Posterior cingulate gyrus (tissue), 11 donors: ENCODE measurements at places on chromosomes 11 and 22.

GRCh38 chr11:58965246-58965985 is 26.1 kb downstream of the GLYATL1 start:
- no peak for DNase-seq

- DNase-seq = no peak
These were observed 3.8 kb downstream of the RSPH14 start for GRCh38 chr22:23137905-23138561.

- DNase-seq = no peak
These were observed 56.7 kb upstream of the RAB38 start for GRCh38 chr11:88231894-88232482.

DNA sequence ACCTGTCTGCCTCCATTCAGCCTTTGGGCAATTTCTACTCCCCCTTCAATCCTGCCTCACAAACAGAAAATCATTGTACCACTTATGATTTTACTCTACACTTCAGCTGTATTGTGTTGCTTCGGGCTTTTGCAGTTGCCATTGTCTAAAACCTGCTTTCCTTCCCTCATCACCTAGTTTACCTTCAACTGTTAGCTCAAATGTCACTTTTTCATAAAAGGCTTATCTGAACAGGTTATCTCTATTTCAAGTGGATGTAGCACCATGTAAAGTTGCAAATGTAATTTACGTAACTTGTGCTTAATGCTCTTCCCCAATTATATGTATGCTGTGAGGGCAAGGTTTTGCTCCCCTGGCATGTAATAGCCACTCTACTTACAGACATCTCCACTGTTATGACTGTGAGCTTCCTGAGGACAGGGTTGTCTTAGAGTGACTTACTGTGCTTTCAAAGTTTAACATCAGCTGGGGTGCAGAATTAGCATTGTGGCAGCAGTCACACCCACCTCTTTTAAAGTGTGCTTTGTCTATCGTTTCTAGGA is 5.4 kb downstream of the RPS25 start:
- no peak for DNase-seq

DNA sequence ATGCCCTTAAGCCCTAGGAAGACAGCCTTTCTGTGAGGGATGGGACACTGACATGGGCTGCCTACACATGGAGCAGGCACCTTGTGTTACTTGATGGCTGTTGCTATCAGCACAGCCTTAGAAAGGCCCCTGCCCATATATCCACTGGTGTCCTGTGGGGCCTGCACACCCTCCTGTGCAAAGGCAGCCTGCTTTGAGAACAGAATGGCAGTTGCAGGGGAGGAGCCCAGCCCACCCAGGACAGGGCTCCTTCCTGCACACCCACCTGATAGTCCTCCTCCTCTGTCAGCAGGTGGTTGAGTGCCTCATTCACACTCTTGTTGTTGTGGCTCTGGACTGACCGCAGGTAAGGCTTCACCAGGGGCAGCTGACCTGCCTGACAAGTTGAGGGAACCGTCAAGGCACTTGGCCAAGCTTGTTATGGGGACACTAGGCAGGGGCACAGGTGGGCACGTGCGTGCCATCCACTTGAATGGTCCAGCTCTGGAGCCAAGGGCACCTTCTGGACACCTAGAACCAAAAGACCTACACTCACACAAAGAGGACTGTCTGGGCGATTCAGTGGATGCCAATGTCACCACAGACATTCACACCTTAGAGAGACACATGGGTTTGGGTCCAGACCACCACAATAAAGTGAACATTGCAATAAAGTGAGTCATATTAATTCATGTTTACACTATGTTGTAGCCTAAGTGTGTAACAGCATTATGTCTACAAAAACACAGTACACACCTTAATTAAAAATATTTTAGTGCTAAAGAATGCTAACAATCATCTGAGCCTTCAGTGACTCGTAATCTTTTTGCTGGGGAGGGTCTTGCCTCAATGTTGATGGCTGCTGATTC is 9.4 kb upstream of the SLC25A1 start:
- DNase-seq = no peak

DNA sequence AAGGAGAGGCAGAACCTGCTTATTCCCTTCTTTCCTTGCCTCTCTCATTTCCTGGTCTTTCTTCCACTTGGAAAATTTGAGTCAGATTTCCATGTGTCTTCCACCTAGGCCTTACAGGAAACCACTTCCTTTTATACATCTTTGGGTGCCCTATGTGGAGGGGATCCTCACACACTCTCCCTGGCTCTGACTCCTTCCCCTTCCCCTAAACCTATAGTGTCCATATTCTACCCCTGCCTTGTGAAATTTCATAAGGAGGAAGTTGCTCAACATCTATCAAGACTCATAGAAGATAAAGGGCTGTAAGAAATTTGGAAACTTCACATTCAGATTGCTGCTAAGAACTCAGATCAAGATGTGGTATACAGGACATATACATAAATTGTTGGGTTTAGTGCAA is 20.4 kb downstream of the TUG1 start:
- DNase-seq = no peak

GRCh38 chr11:14388352-14388751 is 29.4 kb upstream of the RRAS2 start:
- DNase-seq = no peak

DNA sequence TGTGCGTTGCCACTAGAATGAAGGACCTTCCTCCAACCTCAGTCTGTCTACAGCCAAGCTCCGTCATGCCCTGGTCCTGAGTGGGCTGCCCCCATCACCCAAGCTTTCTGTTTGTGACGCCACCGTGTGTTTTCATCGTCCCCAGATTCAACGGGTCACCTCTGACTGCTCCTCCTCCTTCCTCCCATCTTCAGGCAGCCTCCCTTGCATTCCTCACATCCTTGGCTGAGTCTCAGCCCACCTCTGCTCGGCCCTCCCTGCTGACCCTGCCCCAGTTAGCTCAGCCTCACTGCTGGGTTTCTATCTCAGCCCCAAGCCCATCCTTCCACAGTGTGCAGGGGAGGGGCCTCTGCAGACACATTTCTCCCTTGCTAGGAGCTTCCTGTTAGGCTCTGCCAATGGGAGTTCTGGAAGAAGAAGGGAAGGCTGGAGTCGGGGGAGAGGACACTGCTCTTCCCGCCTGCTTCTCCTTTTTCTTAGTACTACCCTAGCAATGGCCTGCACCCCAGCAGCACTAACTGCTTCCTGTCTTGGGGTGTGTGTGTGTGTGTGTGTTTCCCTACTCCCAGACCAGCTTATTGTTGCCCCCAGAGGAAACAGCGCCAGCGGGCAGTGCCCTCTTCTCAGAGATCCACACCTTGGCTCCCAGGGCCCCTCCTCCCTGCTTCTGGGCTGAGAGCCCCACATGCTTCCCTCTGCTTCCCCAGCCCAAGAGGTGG is 5.2 kb downstream of the IFT27 start:
- no peak for DNase-seq

DNA sequence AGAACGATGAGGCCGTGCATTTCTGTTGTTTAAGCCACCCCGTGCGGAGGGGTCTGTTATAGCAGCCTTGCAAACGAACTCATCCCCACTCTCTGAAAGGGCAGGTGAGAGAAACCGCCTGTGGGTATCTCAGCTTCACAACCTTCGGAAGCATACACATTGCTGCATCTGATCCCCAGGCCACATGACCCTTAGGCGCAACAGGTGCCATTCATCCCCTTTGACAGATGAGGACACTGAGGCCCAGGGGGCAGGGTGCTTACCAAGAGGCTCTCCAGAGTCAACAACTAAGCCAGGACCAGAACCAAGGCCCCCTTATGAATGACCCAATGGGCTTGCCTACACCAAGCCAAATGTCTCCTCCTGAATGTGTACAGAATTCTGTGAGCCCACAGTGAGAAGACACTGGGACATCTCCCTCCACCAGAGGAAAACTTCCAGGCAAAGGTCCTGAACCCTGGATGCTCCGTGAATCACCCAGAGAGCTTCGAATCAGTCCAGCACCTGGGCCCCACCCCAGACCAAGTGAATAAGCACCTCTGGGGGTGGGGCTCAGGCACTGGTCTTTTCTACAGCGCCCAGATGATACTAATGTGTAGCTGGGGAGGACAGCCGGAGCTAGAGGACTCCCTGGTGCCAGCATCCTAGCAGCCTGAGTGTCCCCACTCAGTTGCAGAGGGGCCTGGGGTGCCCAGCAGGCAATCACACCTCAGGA is 83.2 kb downstream of the BUD13 start:
- DNase-seq = no peak

DNA sequence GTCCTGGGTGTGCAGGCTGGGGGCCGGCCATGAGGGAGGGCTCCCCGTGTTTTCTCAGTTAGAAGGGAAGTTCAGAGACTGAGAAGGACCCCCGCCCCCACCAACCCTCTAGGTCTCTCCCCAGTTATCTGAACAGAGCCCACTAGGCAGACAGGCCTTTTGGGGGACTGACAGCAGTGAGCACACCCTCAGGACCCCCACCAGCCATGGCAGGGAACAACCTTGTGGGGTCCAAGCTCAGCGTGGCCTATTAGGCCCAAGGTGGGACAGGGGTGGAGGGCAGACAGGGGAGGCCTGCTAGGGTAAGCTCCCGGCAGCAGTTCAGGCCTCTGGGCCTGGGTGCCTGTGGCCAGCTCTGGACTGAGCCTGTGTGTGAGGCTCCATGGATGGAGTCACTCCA is 5.6 kb downstream of the LRRC75B start:
- DNase-seq = no peak

GRCh38 chr11:35388061-35388460 is 31.3 kb downstream of the SLC1A2 start:
- DNase-seq = no peak

DNA sequence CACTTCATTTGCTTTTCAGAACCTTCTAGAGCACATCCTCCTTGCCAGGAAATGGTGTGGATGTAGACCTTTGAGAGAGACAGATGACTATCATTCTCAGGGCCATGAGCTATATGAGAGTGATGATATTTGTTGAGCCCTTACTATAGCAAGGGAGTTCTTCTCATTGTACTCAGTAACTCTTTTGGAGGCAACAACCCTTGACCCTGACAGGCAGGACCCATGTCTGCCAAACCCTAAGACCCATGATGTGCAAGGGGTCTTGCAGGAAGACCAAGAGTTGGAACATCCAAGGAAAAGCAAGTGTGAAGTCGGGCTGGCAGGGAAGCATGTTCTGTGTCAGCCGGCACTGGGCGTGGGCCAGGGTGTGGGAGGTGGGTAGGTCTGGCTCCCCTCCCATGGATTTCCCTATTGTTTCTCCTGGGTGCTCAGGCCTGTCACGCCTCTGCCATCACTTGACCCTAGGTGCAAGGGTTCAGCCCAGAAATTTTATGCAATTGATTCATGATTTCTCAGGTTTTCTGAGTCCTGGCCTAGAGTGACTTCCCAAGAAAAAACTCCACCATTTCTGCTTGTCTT is 1.2 kb downstream of the FOLR3 start:
- no peak for DNase-seq

GRCh38 chr22:27382947-27383346 is 418.6 kb downstream of the MN1 start:
- no peak for DNase-seq

DNA sequence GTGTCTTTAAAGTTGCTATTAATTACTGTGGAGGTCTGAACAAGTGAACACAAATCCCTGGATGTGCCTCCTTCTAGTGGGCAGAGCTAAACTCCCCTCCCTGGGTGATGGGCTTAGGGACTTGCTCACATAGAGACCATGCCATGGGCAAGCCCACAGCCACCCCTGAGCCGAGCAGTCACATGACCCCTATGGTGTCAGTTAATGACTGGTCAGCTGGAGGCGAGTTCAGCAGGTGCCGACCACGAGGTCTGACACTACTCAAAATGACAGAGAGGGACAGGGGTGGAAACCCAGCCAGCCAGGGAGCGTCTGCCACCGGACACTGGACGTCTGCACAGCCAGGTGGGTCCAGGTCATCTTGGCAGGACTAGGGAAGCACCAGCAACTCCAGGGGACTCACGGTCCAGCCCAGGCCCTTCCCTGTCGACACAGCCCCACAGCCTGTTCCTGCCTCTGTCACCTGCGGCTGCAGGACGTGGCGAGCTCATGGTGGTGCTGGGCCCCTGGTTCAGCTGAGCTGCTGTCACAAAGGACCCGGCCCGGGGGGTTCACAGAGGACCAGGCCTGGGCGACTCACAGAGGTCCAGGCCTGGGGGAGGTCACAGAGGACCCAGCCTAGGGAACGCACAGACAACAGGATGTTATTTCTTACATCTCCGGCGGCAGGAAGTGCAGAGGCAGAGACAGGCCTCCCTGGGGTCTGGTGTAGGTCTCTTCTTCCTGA is 135.0 kb downstream of the BRD1 start:
- DNase-seq = no peak

- DNase-seq = no peak
These were observed 162.3 kb downstream of the C11orf87 start for GRCh38 chr11:109584001-109584972.
